Liver (tissue), 10 donors: ENCODE measurements at places on chromosomes 16 and 17.
A peak's percentile ranks its signal among the peaks of the same experiment; 100 is the strongest.

DNA sequence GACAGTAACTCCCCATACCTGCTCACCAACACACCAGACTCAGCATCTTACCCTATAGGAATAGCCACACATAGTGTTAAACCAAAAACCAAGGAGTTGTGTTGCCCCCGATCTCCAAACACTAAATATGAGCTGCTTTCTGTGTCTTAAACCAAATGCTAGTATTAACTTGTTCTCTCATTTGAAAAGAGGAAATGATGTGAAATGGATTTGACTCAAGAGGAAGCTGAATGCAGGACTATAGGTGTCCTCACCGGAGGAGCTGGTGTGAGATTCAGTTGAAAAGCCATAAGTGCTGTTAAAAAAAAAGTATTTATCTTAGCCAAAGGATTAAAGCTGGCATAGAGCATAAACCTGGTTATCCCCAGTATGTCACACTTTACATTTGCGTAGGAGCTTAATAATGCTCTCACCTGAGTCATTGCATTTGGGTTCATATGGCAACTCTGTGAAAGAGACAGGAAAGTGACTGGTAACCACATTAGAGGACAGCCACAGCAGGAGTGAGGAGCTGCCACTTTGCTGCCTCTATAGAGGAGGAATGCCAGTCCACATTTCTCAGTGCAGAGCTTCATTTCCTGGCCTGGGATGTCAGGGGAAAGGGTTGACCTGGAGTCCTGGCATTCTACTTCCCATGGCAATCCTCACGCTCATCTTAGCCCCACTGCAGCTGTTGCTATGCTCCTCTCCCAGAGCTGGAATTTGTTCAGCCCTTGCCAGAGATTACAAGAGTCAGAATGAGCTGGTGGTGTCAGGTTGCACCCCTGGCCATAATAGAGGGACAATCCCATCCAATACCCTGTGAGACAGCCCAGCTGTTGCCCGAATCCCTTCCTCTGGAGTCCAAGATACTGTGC lies 143.3 kb upstream of the ANKFN1 start:
- no peak for DNase-seq

DNA sequence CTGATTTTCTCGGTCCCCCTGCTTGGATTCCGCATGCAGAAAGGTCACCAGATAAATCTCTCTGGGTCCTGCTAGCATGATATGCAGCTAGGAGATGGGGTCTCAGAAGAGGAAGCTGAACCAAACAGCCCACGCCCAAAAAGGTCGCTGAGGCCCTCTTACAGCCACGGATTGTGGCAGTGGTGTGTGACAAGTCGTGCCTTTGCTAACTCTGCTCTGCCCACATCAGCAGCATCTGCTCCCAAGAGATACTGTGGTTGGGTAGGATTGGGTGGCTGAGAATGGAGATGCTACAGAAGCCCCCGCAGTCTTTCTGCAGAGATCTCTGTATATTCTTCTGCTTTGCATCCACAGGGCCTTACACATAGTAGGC lies 15.2 kb upstream of the SKAP1 start:
- DNase-seq, result no peak

DNA sequence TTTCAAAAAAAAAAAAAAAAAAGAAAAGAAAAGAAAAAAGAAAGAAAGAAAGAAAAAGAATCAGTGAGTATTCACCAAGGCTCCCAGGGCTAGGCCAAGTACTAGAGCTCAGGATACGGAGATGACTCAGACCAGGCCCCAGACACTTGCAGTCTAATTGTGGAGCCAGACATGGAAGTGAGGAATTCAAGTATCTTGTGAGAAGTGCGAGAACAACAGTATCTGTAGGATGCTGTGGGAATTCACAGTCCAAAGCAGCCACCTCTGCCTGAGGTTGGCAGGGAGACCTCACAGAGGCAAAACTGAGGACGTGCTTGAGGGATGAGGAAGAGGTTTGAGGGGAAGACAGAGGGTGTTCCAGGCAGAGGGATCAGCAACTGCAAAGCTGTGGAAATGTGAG lies 14.0 kb upstream of the ALDOA start:
- no peak for DNase-seq

- DNase-seq, result no peak
Measured at GRCh38 chr17:1372618-1373017, 27.4 kb downstream of the YWHAE start.

GRCh38 chr16:2775765-2776499 lies 1.1 kb downstream of the ELOB start:
- DNase-seq, result no peak

DNA sequence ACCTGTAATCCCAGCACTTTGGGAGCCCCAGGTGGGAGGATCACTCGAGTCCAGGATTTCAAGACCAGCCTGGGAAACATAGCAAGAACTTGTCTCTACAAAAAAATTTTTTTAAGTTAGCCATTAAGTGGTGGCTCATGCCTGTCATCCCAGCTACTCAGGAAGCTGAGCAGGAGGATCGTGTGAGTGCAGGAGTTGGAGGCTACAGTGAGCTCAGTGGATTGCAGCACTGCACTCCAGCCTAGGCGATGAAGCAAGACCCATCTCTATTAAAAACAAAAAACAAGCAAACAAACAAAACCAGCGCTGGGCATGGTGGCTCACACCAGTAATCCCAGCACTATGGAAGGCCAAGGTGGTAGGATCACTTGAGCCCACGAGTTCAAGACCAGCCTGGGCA lies 38.0 kb downstream of the HEATR3 start:
- no peak for DNase-seq

GRCh38 chr17:56521414-56522141 lies 71.9 kb upstream of the NOG start:
- DNase-seq, result no peak

GRCh38 chr16:85624646-85625045 lies 11.5 kb downstream of the GSE1 start:
- DNase-seq, result no peak

- no peak for DNase-seq
Measured at GRCh38 chr17:78026381-78026780, 67.9 kb downstream of the TNRC6C start.

DNA sequence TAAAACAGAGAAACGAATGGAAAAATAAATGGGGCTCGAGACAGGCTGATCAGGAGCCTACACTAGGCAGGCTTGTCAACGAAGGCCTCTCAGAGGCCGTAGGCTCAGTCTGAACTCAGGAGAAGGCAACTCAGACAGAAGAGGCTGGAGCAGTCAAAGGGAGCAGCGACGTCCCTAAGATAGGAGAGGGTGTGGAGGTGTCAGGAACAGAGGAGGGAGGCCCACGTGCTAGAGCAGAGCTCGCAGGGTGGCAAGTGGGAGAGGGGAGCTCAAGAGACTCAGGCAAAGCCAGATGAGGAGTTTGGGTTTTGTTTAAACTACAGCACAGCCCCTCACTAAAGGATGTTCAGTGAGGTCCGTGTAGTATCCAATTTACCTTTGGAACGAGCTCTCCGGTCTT lies 32.7 kb downstream of the LRRC75A start:
- DNase-seq, result no peak

DNA sequence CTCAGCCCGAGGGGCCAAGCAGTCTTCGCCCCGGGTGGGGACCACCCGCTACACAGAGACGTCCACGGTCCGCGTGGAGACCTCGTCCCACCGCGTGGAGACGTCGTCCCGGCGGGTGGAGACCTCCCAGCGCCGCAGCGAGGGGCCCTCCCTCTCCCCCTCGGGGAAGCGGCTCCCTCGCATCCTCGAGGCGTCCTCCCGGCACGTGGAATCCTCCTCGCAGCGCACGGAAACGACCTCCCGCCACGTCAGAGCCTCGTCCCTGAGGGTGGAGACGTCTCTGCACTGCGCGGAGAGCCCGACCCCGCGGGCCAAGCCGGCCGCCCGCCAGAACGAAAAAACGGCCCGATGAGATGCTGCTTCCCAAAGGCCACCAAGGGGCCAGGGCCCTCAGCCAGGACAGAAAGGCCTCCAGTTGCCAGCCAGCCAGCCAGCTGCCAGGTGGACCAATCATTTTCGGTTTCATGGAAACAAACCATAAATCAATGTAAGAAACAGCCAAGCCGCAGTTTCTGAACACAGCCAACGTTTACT lies 424 bp downstream of the C17orf100 start:
- DNase-seq, result no peak

GRCh38 chr16:65376601-65377000 lies 254.7 kb upstream of the CDH11 start:
- DNase-seq, result no peak

GRCh38 chr16:75456971-75457370 lies 7.5 kb downstream of the TMEM170A start:
- DNase-seq, result no peak

DNA sequence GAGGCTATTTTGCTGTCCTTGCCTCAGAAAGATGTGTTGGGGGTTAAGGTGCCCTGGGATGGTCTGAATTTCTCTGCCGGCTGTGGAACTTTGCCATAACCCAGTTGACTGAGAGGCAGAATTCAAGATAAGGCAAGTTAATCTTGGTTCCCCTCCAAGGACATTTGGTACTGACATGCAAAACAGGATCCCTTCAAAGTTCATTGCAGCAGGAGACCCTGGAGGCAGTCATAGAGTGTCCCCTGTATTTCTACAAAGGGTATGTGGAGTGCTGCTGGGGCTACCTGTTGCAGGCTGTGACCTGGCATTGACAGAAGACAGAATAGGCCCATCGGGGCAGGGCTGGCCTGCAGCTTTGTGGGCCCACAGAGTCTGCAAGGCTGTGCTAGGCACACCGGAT lies 135.6 kb upstream of the IRX3 start:
- no peak for DNase-seq

GRCh38 chr16:74695450-74696422 lies 4.9 kb downstream of the MLKL start:
- DNase-seq, result peak; percentile 73

GRCh38 chr17:19508577-19508867 lies 25.1 kb upstream of the SLC47A1 start:
- no peak for DNase-seq

DNA sequence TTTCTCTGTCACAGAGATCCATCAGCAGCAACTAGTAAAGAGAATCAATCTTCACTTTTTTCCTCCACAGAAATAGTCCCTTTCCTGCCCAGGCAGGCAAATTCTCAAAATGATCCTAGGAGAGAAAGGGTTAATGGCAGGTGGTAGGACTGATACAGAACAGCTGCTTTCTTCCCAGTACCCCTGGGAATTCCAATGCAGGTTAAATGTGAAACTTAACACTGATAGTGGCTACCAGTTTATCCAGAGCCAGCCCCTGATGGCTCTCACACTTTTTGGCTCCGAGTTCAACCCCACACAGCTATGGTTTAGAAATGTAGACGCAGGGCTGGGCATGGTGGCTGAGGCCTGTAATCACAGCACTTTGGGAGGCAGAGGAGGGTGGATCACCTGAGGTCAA lies 22.2 kb downstream of the MARVELD3 start:
- no peak for DNase-seq

DNA sequence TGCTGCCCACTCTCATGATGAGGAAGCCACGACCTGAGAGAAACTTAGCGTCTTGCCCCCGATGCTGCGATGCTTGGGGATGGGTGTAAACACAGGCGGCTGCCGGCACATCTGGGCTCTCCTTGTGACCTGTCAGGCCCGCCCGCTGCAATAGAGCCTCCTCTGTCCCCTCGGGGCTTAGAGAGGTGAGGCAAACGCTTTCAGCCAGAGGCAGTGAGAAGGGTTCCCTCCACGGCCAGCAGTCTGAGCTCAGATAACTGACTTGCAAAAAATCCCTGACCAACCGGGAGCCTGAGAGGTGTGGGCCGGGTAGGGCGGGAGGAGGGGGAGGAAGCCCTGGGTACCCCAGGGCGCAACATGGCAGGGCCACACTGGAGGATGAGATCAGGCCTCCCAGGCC lies 260.6 kb downstream of the C16orf95 start:
- DNase-seq, result no peak

GRCh38 chr16:9049241-9049640 lies 42.2 kb upstream of the HAPSTR1 start:
- DNase-seq, result no peak

DNA sequence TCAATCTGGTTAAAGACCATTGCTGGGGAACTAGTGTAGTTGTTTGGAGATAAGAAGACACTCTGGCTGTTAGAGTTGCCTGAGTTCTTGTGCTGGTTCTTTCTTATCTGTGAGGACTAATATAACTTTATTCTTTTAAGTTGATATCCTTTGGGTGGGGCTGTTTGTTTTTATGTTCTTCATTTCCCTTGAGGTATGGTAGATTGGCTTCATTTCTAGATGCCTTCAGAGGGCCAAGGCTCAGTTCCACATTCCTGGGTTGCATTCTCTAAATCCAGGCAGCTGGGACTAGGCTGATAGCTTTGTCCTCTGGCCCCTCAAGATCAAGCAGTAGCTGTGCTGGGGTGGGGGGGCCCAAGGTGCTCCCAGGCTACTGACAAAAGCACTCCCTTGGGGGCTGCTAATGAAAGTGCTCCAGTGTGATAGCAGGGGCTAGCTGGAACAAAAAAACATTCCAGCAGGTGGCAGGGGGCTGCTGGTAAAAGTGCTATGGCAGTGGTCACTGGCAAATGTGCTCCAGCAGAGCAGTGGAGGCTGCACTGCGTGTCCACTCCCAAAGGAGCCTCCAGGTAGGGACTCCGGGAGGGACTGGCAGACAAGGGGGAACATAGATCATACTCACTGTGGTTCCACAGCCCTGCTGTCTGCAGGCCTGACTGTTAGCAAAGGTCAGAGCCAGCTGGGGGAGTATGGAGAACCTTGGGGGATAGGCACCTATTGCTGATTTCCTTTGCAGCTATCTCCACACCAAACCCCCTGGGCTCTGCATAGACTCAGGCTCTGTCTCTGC lies 45.9 kb upstream of the KCNJ16 start:
- no peak for DNase-seq

- no peak for DNase-seq
Measured at GRCh38 chr17:59441464-59442096, 110.1 kb downstream of the YPEL2 start.

DNA sequence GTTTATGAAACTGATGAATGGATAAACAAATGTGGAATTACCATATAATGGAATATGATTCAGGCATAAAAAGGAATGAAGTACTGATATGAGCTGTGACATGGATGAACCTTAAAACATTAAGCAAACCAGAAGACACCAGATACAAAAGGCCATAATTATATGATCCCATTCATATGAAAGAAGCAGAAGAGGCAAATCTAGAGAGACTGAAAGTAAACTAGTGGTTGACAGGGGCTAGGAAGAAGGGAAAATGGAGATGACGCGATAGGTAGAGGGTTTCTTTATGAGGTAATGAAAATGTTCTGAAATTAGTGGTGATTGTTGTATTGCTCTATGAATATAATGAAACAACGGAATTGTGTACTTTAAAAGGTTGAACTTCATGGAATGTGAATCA lies 88.4 kb downstream of the HIC1 start:
- DNase-seq, result no peak

GRCh38 chr17:45987706-45988105 lies 11.3 kb upstream of the STH start:
- no peak for DNase-seq

GRCh38 chr17:43399839-43400328 lies 1.1 kb downstream of the ARL4D start:
- DNase-seq, result no peak
